ENCODE measurements at places on chromosomes 13 and 19.
A peak's percentile ranks its signal among the peaks of the same experiment; 100 is the strongest.

DNA sequence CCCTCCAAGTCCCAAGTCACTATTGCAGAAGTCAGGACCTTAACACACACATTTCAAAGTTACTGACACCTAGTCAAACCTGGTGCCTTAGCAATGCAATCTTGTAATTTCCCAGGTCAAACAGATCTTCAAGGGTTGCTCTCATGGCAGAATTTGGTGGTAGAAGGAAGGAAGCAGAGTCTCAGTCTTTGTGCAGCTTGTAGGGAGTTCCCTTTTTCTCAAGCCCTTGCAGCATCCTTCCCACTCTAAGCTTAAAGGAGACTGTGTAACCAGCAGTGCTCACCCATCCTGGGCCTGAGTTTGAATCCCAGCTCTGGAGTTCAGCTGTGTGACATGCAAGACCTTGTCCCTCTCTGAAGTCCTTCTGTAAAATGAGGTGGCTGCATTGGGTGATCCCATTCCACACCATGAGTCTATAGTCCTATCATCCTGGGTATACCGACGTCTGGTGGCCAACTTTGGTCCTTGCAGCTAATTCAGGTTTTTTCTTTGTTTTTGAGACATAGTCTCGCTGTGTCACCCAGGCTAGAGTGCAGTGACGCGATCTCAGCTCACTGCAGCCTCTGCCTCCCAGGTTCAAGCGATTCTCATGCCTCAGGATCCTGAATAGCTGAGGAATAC is 9.8 kb downstream of the SIGLEC10 start:
- peak; percentile 89 for DNase-seq

GRCh38 chr19:23318143-23318542 is 67.9 kb upstream of the ZNF724 start:
- no peak for DNase-seq

DNA sequence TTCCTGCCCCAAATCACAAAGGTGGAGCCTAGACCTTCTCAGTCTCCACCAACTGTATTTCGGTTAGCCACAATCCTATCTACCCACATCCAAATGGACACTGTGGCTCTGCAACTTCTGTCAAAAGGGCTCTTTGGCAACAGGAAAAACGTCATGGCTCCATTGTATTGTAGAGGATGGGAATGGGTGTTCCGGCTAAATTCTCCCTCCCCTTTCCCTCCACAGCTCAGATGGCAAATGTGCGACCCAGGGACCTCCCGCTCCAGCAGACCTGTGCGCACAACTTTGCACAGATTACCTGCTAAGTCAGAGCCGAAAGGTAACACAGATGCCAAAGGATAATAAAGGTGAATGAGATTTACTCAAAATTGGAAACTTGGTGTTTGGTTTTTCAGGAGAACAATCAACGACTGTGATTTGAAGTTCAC is 968 bp upstream of the KL start:
- DNase-seq, result no peak

GRCh38 chr19:4057931-4058692 is 8.6 kb downstream of the ZBTB7A start:
- peak; percentile 75 for DNase-seq

DNA sequence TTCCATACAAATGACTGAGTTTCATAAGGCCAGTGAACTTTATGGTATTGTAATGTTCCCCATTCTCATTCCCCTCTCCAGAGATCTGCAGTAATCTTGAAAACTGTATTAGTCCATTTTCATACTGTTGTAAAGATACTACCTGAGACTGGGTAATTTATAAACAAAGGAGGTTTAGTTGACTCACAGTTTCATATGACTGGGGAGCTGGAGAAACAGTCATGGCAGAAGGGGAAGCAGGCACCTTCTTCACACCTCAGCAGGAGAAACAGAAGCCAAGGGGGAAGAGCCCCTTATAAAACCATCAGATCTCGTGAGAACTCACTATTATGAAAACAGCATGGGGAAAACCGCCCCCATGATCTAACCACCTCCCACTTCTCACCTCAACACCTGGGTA is 318.7 kb upstream of the KLF12 start:
- DNase-seq, result no peak
